ENCODE measurements at places on chromosomes 16 and 17.
A peak's percentile ranks its signal among the peaks of the same experiment; 100 is the strongest.

- no peak for DNase-seq
These were observed 16.1 kb downstream of the PLCG2 start for GRCh38 chr16:81795193-81795592.

DNA sequence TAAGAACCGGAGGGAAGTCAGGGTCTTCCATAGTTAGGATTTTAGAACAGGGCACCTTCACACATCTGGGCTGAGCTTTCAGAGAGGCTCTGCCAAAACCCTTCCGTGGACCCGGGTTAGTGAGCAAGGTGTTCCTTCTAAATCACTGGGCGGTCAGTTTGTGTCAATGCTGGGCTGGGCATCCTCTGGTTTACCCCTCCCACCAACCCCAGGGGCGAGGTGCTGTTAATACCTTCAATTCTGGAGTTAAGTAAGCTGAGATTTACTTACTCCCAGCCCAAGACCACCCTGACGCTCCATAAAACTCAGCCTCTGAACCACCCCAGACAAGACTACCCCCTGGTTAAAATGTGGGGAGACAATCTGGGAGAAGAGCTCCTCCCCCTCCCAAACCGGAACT is 1.0 kb downstream of the TMEM92 start:
- DNase-seq = no peak

DNA sequence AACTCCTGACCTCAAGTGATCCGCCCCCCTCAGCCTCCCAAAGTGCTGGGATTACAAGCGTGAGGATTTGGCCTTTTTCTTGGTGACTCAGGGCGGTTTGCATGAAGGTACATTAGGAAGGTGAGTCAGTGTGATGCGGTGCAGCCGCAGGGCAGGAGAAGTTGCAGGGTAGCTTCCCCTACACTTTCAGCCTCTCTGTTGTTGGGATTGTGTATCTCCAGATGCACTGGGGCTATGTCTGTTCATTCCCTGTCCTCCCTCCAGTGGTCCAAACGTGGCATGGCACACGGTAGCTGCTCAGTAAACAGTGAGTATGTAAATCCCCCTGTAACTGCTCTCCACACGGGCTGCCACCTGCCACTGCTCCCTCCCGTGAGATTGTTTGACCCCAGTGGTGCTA is 109.1 kb upstream of the CDC42EP4 start:
- DNase-seq = no peak

- peak; percentile 72 for DNase-seq
These were observed 1.2 kb downstream of the JPT1 start for GRCh38 chr17:75152922-75153779.

GRCh38 chr17:74010903-74011302 is 192.6 kb upstream of the RPL38 start:
- no peak for DNase-seq

GRCh38 chr16:13036600-13036999 is 135.2 kb downstream of the SHISA9 start:
- DNase-seq = no peak

- DNase-seq = no peak
These were observed 86.7 kb downstream of the MYH11 start for GRCh38 chr16:15770107-15770506.

GRCh38 chr16:6926762-6927161 is 405.9 kb upstream of the RBFOX1 start:
- DNase-seq = no peak

DNA sequence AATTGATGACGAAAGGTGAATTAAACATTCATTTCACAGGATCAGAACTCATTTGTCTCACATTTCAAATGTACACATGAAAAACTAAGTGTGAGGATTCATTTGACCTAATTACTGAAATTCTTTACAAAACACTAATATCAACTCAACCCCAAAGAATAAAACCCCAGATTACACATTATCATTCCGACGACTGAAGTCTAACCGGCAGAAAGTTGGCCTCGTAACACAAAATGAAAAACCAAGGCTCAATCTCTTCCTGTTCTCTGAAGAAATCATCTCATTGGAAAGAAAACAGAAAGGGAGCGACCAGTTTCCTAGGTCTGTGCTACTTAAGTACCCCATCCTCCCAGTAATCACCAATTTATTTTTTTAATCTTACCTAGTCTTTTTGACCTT is 1.8 kb downstream of the JPT1 start:
- DNase-seq = no peak

- no peak for DNase-seq
These were observed 27.2 kb upstream of the ITGAX start for GRCh38 chr16:31327646-31328225.

DNA sequence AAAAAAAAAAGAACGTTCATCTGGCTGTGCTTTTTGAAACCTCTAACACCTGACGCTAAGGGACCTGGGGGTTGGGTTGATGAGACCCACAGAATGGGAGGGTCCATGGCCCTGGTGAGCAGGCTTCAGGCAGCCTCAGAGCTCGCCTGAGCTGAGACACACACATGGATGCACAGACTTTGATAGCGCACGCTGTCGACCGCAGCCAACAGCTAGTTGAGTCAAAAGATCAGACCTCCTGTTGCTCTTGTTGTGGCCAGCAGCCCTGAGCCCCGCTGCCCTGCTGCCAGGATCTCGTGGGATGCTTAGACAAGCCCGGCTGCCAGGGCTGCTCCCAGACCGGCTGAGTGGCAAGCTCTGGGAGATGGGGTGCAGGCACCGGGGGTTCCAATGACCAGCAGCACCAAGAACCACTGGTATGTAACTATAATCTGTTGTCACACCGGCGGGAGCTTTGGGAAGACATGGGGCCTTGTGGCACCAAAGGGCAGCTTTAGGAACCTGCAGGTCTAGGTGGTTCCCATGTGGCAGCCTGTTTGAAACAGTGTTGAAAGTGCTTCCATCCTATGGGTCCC is 20.0 kb upstream of the MEAK7 start:
- DNase-seq = no peak

DNA sequence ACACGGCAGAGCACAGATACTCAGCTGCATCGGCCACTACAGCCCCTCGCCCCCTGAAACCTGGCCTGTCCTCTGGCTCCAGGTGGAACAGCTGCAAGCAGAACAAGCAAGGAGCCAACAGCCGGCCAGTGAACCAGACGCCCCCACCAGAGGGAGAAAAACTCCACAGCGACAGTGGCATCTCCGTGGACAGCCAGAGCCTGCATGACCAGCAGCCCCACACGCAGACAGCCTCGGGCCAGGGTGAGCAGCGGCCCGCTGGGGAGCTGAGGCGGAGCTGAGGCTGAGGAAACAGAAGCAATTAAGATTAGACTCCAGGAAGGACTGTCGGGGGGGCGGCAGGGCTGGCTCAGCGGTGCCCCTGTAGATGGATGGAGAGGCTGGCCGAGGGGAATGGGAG is 16.7 kb downstream of the NGFR start:
- DNase-seq = no peak

GRCh38 chr17:77028900-77029299 is 111.9 kb upstream of the SEC14L1 start:
- DNase-seq = no peak

GRCh38 chr16:2752850-2753732 is 653 bp downstream of the SRRM2 start:
- DNase-seq = peak; percentile 93

- no peak for DNase-seq
These were observed 10.0 kb downstream of the C16orf96 start for GRCh38 chr16:4566144-4566543.

GRCh38 chr16:53043986-53044601 is 8.6 kb downstream of the CHD9NB start:
- DNase-seq = no peak

GRCh38 chr16:11253009-11253994 is 2.7 kb downstream of the SOCS1 start:
- DNase-seq = no peak

DNA sequence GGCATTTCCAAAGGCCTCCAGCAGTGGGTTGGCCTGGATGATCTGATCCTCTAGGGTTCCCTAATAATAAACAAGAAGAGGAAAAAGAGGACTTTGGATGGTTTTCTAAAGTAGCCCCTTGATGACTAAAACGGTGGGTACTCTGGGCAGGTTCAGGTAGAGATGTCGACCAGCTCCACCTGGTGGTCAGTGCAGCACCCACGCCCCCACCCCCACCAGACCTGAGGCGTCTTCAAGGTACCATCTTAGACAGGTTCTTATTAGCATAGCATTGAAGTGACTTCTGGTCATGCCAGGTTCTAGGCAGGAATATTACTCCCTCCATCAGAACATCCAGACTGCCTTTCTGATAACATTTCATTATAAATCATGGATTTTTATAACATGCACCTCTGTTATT is 15.0 kb downstream of the MYH13 start:
- no peak for DNase-seq

- DNase-seq = no peak
These were observed 4.7 kb downstream of the CDIPT start for GRCh38 chr16:29858149-29858849.

DNA sequence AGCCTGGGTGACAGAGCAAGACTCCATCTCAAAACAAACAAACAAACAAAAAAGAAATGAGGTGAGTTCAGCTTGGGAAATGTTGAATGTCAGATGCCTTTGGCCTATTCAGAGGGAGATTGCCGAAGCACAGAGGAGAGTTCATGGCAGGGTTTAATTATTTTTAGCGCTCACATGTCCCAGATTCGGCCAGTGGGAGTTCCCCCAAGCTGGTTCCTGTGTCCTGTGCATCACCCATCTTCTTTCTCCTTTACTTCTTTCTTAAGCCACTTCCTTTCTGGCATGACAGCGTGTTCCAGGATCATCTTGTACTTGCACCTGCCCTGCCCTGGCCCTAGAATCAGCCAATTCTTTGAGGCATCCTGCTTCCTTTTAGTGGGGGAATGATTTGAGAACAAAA is 9.2 kb downstream of the MPV17L start:
- DNase-seq = no peak

- DNase-seq = no peak
These were observed 19.8 kb upstream of the TIMP2 start for GRCh38 chr17:78944956-78945355.

DNA sequence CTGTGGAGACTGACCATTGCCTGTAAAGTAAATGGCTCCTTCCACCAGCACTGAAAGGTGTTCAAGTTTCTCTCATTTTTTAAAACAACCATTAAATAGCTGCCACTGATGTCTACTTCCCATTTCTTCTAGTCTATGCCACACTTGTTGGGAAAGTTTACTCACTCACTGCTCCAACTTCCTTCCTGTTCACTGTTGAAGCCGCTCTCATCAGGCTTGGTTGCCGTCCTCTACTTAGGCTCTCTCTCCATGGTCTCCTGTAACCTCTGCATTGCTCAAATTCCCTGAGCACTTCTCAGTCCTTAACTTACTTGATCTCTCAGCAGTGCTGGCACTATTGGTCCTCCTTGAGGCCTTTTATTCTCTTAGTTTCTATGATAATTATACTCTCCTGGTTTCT is 32.4 kb downstream of the SNX11 start:
- DNase-seq = no peak

- DNase-seq = no peak
These were observed 8.2 kb downstream of the PLCD3 start for GRCh38 chr17:45123930-45124796.

GRCh38 chr16:84243732-84244131 is 3.9 kb upstream of the KCNG4 start:
- no peak for DNase-seq

- peak; percentile 85 for DNase-seq
These were observed 2.7 kb downstream of the ZFPM1 start for GRCh38 chr16:88455610-88456355.

- no peak for DNase-seq
These were observed 7.2 kb upstream of the SETD6 start for GRCh38 chr16:58507963-58508670.

- DNase-seq = no peak
These were observed 43.7 kb downstream of the CDC27 start for GRCh38 chr17:47145351-47145750.

GRCh38 chr17:82892899-82893565 is 53.2 kb upstream of the ZNF750 start:
- DNase-seq = no peak

GRCh38 chr16:89764711-89765201 is 43.4 kb downstream of the ZNF276 start:
- no peak for DNase-seq

GRCh38 chr17:78682363-78682762 is 99.7 kb downstream of the CYTH1 start:
- no peak for DNase-seq

GRCh38 chr17:21239680-21240368 is 13.4 kb downstream of the NATD1 start:
- DNase-seq = no peak

GRCh38 chr16:28300327-28300726 is 8.0 kb downstream of the SBK1 start:
- no peak for DNase-seq

- peak; percentile 46 for DNase-seq
These were observed 31.6 kb upstream of the BCAS3 start for GRCh38 chr17:60645918-60646523.

DNA sequence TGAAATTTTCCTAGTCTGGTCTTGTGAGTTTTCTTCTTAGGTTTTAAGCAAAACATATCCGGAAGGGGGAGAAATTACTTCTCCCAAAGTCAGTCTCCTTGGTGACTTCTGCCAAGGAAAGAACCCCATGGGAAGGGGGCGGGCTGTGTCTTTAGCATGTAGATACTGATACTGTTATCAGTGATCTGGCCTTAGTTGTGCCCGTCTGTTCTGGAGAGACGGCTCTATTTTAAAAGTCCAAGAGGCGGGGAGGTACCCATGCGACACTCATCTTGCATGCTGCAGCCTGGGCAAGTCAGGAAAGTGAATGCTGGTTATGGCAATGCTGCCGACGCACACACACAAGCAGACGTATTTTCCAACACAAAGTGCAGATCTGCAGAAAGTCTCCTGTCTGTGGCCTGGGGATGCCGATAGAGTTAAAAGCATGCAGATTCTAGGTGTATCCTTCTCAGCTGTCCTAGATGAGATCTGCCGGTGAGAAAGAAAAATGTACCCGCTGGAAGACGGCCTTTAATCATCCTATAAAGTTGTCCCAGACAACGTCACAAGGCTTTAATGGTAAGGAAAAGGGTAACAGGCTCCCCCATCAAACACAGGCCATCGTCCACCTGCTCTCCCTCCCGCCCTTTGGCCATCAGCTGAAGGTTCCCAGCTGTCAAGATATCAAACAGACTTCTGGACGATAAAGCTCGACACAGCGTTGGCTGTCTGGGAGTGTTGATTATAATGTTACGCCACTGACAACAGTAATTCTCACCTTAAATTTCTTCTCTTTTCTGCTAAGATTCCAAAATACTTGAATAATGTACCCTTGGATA is 9.0 kb downstream of the RBFOX3 start:
- no peak for DNase-seq

GRCh38 chr17:17840751-17841591 is 4.2 kb upstream of the SREBF1 start:
- DNase-seq = peak; percentile 46

GRCh38 chr17:41304091-41304490 is 1.4 kb upstream of the KRTAP29-1 start:
- DNase-seq = no peak
